ENCODE measurements at places on chromosomes 5 and 9. TPM values are rescaled to one million over a fixed set of nuclear protein-coding genes. Genes with fewer than 3 reads are reported as not detected.

Gene PCDHA13
- not detected for total RNA-seq

Gene HACD4
- total RNA-seq, result 1.1 TPM

Gene RAB3C
- not detected for total RNA-seq

Gene CLIC3
- total RNA-seq, result 3.7 TPM

Gene CCDC192
- not detected for total RNA-seq

Gene ZNF483
- total RNA-seq, result 1.0 TPM

Gene FIBCD1
- total RNA-seq, result 16.1 TPM

Gene PCDHGA5
- total RNA-seq, result 0.18 TPM
